ENCODE measurements at places on chromosomes 4 and X.

- no peak for DNase-seq
Observed at GRCh38 chr4:110540982-110541451, 65.1 kb downstream of the ENPEP start.

- DNase-seq = no peak
Observed at GRCh38 chr4:38677441-38677840, 13.4 kb downstream of the KLF3 start.

GRCh38 chrX:47360423-47361179 is 9.8 kb upstream of the ZNF157 start:
- DNase-seq = no peak

DNA sequence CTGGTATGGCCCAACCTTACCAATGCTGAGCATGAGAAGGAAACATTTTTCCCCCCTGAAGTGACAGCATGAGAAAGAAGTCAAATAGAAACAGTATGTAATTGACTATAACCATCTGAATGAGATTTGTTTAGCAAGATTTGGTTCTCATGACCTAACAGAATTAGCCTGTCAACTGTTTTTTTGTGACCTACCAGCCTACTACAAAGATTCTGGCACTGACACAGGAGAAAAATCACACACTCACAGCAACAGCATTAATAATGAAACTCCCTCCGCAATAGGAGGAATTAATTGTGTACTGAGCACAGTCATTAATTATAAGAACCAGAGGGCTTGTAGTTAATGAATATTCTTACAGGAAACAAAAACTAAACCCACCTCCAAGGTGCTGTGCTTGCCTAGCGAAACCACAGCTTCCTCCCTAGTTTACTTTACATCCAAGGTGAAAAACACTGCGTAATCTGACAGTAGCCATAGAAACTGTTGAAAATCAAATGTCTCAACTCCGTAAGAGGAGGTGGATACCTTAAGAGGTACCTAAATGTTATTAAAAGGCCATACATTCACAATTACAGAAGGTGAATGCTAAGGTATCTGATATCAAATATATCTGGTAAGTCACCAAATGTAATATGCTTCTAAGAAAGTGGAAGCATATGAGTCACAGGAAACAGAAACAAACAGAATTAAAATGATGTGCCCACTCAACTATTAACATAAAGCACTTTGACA is 34.9 kb downstream of the MMRN1 start:
- no peak for DNase-seq

GRCh38 chr4:7818399-7818911 is 121.2 kb downstream of the AFAP1 start:
- no peak for DNase-seq

- no peak for DNase-seq
Observed at GRCh38 chr4:70873216-70873615, 29.0 kb upstream of the MOB1B start.

DNA sequence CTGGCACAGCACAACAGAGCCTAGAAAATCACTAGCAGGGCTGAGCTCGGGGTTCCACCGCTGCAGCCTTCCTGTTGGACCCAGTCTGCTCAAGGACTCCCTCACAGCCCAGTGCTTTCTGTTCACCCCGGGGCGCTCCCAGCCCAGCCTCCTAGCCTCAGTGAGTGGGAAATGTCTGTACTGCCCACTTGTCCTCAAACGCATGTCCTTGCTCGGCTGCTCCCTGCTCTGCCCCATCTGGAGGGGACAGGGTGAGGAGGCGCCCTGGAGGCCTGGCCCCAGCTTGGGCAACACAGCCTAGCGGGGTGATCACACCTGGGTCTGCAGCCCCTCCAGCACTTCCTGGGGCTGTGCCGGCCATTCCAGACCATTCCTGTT is 11.9 kb upstream of the CCNQ start:
- no peak for DNase-seq

- DNase-seq = no peak
Observed at GRCh38 chr4:12499693-12500092, 984.4 kb downstream of the RAB28 start.

DNA sequence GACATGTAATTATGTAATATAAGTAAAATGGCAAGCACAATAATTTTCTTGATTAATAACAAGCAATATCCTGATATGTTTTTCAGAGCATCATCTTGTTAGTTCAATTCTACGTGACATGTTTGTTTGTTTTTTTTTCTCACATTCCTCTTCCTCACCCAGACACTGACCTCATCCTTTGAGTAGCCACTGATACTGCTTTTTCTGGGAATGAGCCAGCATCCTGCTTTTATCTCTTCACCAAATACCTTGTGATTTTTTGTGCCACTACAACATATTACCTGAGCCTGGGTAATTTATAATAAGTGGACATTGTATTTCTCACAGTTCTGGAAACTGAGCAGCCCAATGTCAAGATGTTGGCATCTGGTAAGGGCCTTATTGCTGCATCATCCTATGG is 484.0 kb downstream of the NAF1 start:
- no peak for DNase-seq

DNA sequence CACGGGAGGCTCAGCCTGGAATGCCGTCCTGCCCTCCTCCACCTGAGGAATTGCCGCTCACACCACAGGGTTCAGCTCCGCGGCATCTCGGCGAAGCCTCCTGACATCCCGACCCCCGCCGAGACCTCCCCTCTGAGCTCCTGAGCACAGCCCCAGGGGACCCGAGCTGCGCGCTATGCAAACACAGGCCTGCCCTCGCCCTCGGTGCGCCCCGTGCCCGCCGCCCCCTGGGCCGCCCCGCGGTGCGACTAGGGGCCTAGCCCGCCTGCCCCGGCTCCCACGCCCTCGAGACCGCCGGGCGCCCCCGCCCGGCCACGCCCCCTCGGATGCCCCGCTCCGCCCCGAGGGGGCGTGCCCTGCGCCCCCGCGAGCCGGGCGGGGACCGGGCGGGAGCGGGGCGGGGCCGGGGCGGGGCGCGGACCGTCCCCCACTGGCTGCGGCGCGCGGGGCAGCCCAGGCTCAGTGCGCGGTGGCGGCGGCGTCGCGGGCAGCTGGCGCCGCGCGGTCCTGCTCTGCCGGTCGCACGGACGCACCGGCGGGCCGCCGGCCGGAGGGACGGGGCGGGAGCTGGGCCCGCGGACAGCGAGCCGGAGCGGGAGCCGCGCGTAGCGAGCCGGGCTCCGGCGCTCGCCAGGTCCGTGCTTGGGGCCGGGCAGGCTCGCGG is at the start of gene FGFR3:
TSS of gene FGFR3 (plus strand) at position 462 of the 664 bp plus-strand sequence. CDS start 642 bp downstream, outside the sequence.
- no peak for DNase-seq

DNA sequence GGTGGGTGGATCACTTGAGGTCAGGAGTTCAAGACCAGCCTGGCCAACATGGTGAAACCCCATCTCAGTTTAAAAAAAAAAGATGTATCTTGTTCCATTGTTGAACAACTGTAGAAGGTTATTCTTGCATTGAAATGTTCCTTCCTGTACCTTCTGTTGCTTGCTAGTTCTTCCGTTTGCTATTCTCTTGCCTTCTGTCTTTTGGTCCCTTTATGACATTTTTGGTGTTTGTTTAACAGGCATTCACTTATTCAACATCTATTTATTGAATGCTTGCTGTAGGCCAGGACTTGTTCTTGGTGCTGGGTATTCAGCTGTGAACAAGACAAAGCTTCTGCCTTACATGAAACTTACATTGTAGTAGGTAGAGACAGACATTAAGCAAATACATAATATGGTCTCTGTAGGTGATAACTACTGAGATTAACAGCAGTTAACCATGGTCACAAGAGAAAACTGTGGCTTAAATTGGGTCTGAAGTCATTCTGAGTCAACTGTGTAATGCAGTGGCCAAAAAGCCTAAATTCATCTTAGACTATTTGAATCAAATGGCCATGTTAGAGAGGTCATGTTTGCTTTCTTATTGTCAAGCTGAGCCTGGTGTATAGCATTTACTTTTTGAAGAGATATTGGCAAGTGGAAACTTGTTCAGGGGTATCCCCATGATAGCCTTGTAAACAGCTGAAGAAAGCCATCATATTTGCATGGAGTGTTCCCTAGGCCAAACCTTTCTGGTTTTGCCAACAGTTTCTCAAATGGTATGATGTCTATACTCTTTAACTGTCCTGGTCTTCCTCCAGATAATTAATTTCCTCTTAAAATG is 35.6 kb downstream of the GAB1 start:
- no peak for DNase-seq

- no peak for DNase-seq
Observed at GRCh38 chr4:100417565-100417964, 100.3 kb downstream of the EMCN start.

DNA sequence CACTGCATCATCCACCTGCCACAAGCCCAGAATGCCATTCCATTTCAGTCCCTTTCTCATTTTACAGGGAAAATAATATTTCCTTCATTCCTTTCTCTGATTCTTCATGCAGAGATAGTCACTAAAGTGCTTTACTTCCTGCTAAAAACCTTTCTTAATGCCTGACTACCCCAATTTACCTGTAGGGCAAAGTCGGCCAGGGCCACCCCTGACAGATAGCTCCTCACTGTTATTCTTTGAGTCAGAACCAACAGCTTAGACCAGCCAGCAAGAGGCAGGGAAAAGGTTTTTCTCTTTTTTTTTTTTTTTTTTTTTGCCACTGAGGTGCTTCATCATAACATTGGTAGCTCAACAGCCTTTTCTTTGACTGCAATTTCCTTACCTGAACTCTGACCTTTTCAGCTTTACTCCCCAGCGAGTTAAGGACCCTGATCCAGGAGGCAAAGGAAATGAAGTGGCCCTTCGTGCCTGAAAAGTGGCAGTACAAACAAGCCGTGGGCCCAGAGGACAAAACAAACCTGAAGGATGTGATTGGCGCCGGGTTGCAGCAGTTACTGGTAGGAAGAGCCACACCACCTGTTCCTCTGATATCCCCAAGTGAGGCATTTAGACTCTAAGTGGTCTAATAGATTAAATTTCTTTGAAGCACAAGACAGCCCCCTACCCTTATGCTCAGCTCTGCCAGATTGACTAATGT is 85.0 kb downstream of the ALPK1 start:
- no peak for DNase-seq

DNA sequence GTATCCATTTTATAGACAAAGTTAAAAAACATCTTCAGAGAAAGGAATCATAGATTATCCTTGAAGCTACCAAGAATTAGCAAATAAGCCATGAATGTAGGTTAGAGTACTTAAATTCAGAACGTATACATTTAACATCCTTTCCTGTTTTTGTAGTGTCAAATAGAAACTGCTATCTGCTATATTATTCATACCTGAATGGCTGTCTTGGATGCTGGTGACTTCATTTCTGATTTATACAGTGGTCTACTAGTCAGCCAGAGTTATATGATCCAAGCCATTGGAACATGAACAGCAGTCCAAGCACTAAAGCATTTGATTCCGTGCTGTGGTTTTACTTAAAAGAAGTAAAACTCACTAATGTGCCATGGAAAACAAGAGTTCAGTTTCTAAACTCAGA is 58.3 kb upstream of the VSIG4 start:
- DNase-seq = no peak

DNA sequence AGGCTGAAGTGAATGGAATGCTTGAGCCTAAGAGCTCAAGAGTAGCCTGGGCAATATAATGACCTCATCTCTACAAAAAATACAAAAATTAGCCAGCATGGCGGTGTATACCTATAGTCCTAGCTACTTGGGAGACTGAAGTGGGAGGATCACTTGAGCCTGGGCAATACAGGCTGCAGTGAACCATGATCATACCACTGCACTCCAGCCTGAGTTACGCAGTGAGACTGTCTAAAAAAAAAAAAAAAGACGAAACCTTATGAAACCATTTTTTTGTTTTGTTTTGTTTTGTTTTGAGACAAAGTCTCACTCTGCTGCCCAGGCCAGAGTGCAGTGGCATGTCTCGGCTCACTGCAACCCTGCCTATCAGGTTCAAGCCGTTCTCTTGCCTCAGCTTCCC is 36.9 kb downstream of the TLR10 start:
- no peak for DNase-seq

DNA sequence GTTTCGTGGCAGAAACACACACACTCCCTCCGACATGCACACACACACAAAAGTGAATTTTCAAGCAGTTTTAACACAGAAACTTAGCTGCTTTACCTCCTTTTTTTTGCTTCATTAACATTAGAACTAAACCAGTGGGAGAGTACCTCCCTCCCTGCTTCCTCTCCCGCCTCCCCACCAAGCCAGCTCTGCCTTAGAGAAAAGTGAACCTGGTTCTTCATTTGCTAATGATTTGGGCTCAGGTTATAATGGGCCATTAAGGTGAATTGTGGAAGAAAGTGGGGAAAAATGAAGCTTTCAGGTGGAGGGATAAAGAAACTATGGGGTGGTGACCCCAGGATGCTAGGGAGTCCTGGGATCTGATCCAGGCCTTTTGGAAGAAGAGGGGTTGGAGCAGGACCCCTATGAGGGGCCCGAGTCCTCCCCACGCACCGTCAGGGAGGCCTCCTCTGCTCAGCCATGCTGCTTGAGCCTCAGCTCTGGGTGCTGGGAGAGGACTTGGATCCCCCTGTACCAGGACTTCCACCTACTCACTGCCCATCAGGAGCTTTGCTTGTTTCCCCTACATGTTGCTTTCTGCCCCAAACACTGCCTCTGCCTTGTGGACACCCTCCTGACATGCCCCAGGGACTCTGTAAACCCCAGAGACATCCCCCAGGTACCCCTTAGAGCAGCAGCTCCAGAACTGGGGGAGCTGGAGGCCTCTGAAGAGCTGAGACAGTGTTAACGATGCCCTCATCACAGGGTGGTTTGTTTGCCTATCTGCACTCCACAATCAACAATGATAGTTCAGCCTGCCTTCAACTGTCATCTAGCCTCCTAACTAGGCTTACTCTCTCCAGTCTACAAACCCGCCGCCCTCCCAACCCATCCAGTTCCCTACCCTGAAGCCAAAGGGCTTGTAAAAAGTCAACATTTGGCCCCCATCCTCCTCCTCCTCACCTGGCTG is 6.5 kb upstream of the JADE1 start:
- no peak for DNase-seq

- no peak for DNase-seq
Observed at GRCh38 chrX:143661286-143661685, 25.4 kb upstream of the SLITRK4 start.

DNA sequence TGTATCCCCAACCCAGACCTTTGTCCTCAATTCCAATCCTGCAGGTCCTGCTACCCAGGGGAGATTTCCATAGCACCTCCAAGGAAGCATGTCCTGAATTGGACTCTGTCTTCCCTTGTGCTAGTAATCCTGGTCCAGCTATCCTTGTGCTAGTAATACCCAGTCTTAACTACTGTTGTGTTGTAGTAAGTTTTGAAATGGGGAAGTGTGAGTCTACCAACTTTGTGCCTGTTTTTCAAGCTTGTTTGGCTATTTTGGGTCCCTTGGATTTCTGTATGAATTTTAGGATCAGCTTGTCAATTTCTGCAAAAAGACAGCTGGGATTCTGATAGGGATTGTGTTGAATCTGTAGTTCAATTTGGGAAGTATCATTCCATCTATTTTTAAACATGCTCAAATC is 51.4 kb downstream of the CD99L2 start:
- no peak for DNase-seq

All from cerebellar nuclear complex (tissue), 1 donor.